ENCODE measurements at places on chromosomes 7 and 10. TPM values are rescaled to one million over a fixed set of nuclear protein-coding genes. Genes with fewer than 3 reads are reported as not detected.

Gene CABCOCO1
- total RNA-seq: 12.2 TPM

DNA sequence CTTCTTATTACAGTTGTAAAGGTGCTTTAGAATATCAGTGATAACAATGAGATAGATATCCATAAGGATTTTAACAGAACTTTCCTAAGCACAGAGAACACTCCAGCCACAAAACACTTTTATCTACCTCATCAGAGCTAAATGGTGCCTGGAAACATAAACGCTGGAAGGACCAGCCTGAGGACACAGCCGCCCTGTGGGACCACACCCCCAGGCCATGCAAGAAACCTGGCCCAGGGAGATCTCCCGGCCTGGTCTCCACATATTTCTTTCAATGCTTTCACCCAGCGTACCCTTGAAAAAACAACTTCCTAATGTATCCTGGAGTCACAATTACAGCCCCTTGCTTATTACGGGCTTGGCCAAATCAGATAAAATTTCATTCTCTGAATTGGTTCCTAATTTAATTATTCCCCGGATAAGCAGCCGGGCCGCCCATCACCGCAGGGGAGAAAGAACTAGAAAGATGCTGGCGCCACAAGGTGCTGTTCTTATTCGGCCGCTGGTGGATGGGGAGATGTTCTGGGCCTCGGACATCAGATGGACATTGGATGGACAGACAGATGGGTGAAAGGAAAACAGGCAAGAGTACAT, 11.8 kb downstream of the CHST15 start:
- no peak overlapping the region for H3K4me3 ChIP-seq
- no peak overlapping the region for H3K27ac ChIP-seq
- H3K36me3 ChIP-seq: no peaks in the 10 kb centered on the region
- no peak for DNase-seq
- H3K4me1 ChIP-seq: peaks cover 16% of the 10 kb centered on the region

DNA sequence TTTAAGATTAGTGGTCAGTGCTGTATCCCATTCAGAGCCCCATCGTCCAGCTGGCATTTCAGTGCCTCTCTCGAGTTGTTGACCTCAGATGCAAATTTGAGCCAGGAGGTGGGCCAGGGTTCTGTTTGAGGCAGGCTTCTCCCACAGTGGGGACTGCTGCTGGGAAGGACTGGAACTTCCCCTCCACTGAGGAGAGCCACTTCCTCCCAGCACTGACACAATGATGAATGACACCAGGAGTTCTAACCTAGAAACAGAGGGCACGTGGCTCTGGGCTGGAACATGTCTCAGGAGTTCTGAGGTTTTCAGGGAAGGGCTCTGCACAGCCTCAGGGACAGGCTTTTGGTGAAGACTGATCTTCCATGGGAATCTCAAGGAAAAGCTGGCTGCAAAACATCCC, 18.3 kb upstream of the BTBD16 start:
- H3K27ac ChIP-seq: no peak overlapping the region
- H3K4me1 ChIP-seq: no peaks in the 10 kb centered on the region
- H3K36me3 ChIP-seq: peaks cover 38% of the 10 kb centered on the region
- no peak overlapping the region for H3K4me3 ChIP-seq
- no peaks in the 10 kb centered on the region for H3K27me3 ChIP-seq

DNA sequence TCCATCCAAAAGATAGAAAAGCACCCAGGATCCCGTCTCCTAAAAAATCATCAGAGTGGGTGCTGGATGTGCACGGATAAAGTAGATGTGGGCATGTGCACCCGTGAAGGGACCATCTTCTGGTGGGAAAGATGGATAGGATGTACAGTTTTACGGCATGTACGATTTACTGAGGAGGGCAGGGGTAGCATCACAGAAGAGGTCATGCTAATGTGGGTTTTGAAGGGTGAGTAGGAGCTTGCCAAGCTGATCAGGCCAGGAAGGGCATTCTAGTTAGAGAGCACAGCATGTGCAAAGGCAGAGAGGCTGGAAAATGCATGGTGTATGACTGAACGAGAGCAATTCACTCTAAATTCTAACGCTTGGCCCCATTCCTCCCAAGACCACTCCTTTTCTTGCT, 7.8 kb upstream of the CRHR2 start:
- H3K36me3 ChIP-seq: no peaks in the 10 kb centered on the region
- H3K27me3 ChIP-seq: no peaks in the 10 kb centered on the region
- no peak for DNase-seq
- no peaks in the 10 kb centered on the region for H3K4me1 ChIP-seq

- DNase-seq: no peak
- no peak overlapping the region for H3K27ac ChIP-seq
- no peak overlapping the region for H3K4me3 ChIP-seq
- H3K4me1 ChIP-seq: no peaks in the 10 kb centered on the region
- H3K27me3 ChIP-seq: no peaks in the 10 kb centered on the region
Measured at GRCh38 chr10:132094581-132095234, 29.0 kb downstream of the JAKMIP3 start.

- no peaks in the 10 kb centered on the region for H3K27me3 ChIP-seq
- H3K27ac ChIP-seq: no peak overlapping the region
- DNase-seq: no peak
- H3K4me3 ChIP-seq: no peak overlapping the region
- H3K4me1 ChIP-seq: no peaks in the 10 kb centered on the region
Measured at GRCh38 chr7:121294448-121294992, 34.3 kb upstream of the WNT16 start.

GRCh38 chr7:973312-973711, 2.0 kb downstream of the COX19 start:
- no peak overlapping the region for H3K4me3 ChIP-seq
- no peak overlapping the region for H3K27ac ChIP-seq
- no peak for DNase-seq

Gene ACBD7
- total RNA-seq: 0.77 TPM

Gene POU6F2
- under 0.01 TPM for total RNA-seq

Gene ITIH2
- 0.61 TPM for total RNA-seq

Gene AKR1E2
- total RNA-seq: 8.0 TPM

Gene COL13A1
- total RNA-seq: 15.1 TPM

GRCh38 chr10:92385831-92386230, 94.9 kb downstream of the MARCHF5 start:
- H3K4me1 ChIP-seq: no peaks in the 10 kb centered on the region
- no peak for DNase-seq
- H3K4me3 ChIP-seq: no peak overlapping the region
- H3K27ac ChIP-seq: no peak overlapping the region

- no peaks in the 10 kb centered on the region for H3K27me3 ChIP-seq
- H3K4me1 ChIP-seq: peaks cover 13% of the 10 kb centered on the region
- DNase-seq: no peak
- H3K36me3 ChIP-seq: no peaks in the 10 kb centered on the region
Measured at GRCh38 chr7:139991269-139991666, 71.5 kb downstream of the PARP12 start.

Gene C10orf120
- not detected for total RNA-seq

Gene ATP6V0A4
- 1.9 TPM for total RNA-seq

- no peaks in the 10 kb centered on the region for H3K4me1 ChIP-seq
- no peaks in the 10 kb centered on the region for H3K36me3 ChIP-seq
- H3K27me3 ChIP-seq: no peaks in the 10 kb centered on the region
- no peak for DNase-seq
- H3K27ac ChIP-seq: no peak overlapping the region
Measured at GRCh38 chr10:71921324-71922027, 42.7 kb upstream of the CHST3 start.

DNA sequence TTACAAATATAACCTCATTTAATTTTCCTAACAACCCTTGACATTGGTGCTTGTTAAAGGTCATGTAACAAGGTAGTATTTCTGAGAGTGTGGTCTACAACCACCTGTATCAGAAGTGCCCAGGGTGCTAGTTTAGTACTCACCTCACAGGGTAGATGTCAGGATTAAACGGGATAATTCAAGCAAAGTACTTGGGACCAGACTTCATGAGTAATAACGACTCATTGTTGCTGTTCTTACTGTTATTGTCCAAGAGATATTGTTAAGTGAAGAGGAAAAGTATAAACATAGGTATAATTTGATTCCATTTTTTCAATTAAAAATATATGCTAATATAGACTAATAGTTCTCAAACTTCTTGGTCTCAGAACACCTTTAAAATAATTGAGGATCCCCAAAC, 179.3 kb downstream of the WNT2 start:
- DNase-seq: no peak
- H3K4me1 ChIP-seq: no peaks in the 10 kb centered on the region
- no peaks in the 10 kb centered on the region for H3K27me3 ChIP-seq
- no peak overlapping the region for H3K27ac ChIP-seq
- H3K4me3 ChIP-seq: no peak overlapping the region

GRCh38 chr10:89685936-89686335, 15.5 kb upstream of the KIF20B start:
- H3K36me3 ChIP-seq: no peaks in the 10 kb centered on the region
- no peak for DNase-seq
- no peak overlapping the region for H3K4me3 ChIP-seq
- no peaks in the 10 kb centered on the region for H3K4me1 ChIP-seq

- DNase-seq: no peak
- H3K4me3 ChIP-seq: no peak overlapping the region
- H3K4me1 ChIP-seq: no peaks in the 10 kb centered on the region
- no peaks in the 10 kb centered on the region for H3K27me3 ChIP-seq
- no peak overlapping the region for H3K27ac ChIP-seq
- no peaks in the 10 kb centered on the region for H3K36me3 ChIP-seq
Measured at GRCh38 chr7:30062587-30062986, 34.4 kb downstream of the PLEKHA8 start.

- DNase-seq: no peak
- peaks cover 39% of the 10 kb centered on the region for H3K4me1 ChIP-seq
- peak overlapping the region; percentile 13 for H3K4me3 ChIP-seq
Measured at GRCh38 chr7:151063212-151063561, 3.8 kb downstream of the SLC4A2 start.

DNA sequence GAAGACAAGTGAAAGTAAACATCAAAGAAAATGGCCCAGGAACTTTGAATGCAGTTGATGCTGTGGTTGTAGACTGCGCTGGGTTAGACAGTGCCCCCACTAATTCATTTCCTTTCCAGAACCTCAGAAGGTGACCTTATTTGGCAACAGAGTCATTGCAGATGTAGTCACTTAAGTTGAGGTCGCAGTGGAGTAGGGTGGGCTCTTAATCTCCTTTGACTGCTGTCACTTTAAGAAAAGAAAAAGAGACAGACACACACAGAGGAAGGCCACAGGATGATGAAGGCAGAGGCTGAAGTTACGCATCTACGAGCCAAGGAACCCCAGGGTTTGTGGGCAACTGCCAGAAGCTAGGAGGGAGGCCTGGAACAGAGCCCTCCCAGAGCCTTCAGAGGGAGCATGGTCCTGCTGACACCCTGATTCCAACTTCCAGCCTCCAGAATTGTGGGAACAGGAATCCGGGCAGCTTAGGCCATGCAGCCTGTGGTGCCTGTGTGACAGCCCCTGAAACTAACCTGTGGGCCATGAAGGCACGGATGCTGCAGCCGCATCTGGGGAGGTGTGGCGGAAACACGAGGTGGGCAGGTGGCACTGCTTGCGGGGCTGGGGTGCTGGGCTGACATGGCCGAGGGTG, 107.6 kb downstream of the PRKAG2 start:
- H3K27ac ChIP-seq: no peak overlapping the region
- no peak overlapping the region for H3K4me3 ChIP-seq
- no peaks in the 10 kb centered on the region for H3K4me1 ChIP-seq
- no peaks in the 10 kb centered on the region for H3K27me3 ChIP-seq
- DNase-seq: no peak

DNA sequence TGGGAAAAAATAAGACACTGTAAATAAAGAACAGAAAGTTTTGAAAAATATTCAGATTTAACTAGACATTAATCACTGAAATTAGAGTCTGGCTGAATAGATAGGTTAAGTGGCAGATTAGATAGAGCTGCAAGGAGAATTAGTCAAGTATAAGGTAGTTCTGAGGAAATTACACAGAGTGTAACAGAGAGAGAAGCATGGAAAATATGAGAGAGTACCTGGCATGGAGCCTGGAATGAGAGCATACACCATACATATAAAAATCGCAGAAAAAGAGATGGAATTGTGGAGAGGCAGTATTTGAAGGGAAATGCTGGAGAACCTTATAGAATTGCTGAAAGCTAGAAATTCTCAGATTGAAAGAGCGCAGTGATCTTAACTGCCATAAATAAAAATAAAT, 46.9 kb downstream of the ZNRF2 start:
- H3K4me1 ChIP-seq: peaks cover 4% of the 10 kb centered on the region
- H3K4me3 ChIP-seq: no peak overlapping the region
- DNase-seq: no peak
- no peaks in the 10 kb centered on the region for H3K27me3 ChIP-seq
- no peaks in the 10 kb centered on the region for H3K36me3 ChIP-seq
- H3K27ac ChIP-seq: no peak overlapping the region

Gene CALD1
- 153 TPM for total RNA-seq

- H3K27me3 ChIP-seq: no peaks in the 10 kb centered on the region
- H3K36me3 ChIP-seq: no peaks in the 10 kb centered on the region
- H3K4me1 ChIP-seq: no peaks in the 10 kb centered on the region
- no peak overlapping the region for H3K4me3 ChIP-seq
- no peak for DNase-seq
Measured at GRCh38 chr7:68813551-68814080, 784.7 kb upstream of the AUTS2 start.

GRCh38 chr7:45020915-45021314, 20.9 kb downstream of the CCM2 start:
- no peaks in the 10 kb centered on the region for H3K4me1 ChIP-seq
- no peak for DNase-seq
- no peaks in the 10 kb centered on the region for H3K27me3 ChIP-seq
- H3K27ac ChIP-seq: no peak overlapping the region
- H3K36me3 ChIP-seq: no peaks in the 10 kb centered on the region

GRCh38 chr10:129033790-129034272, 433.2 kb upstream of the MGMT start:
- no peaks in the 10 kb centered on the region for H3K27me3 ChIP-seq
- peak; percentile 81 for DNase-seq
- H3K4me1 ChIP-seq: peaks cover 3% of the 10 kb centered on the region
- no peaks in the 10 kb centered on the region for H3K36me3 ChIP-seq

Gene SPDYE6
- total RNA-seq: not detected

DNA sequence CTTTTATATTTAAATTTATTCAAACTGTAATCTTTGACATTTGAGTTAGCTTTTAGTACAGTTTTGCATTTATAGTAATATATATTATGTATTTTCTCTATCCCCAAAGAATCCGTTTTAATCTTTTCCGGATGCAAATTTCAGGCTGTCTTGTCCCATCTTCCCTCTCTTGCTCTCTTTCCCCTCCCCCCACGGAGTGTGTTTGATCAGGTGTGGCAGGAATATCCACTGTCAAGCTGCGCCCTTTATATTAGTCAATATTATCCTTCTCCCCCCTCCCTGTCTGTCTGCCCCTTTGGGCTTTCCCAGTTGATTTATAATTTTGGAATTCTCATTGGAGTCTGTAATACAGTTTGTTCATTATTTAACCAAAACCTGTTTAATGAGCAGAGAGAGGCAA, 19.0 kb downstream of the GBF1 start:
- peaks cover 49% of the 10 kb centered on the region for H3K36me3 ChIP-seq
- H3K4me3 ChIP-seq: no peak overlapping the region
- peaks cover 42% of the 10 kb centered on the region for H3K4me1 ChIP-seq
- no peaks in the 10 kb centered on the region for H3K27me3 ChIP-seq

GRCh38 chr10:113882240-113882639, 27.8 kb downstream of the NHLRC2 start:
- no peaks in the 10 kb centered on the region for H3K4me1 ChIP-seq
- H3K27me3 ChIP-seq: no peaks in the 10 kb centered on the region
- no peak overlapping the region for H3K27ac ChIP-seq
- no peak for DNase-seq

- no peaks in the 10 kb centered on the region for H3K27me3 ChIP-seq
- no peaks in the 10 kb centered on the region for H3K36me3 ChIP-seq
- no peaks in the 10 kb centered on the region for H3K4me1 ChIP-seq
- no peak overlapping the region for H3K27ac ChIP-seq
Measured at GRCh38 chr10:23314835-23315239, 29.8 kb downstream of the C10orf67 start.

GRCh38 chr7:79876848-79877252, 257.8 kb upstream of the GNAI1 start:
- no peak overlapping the region for H3K4me3 ChIP-seq
- H3K4me1 ChIP-seq: no peaks in the 10 kb centered on the region
- H3K36me3 ChIP-seq: no peaks in the 10 kb centered on the region
- H3K27ac ChIP-seq: no peak overlapping the region
- H3K27me3 ChIP-seq: no peaks in the 10 kb centered on the region

Gene LRRC18
- total RNA-seq: 2.2 TPM

All from upper lobe of left lung (tissue), 6 donors.